ENCODE measurements at places on chromosomes 5 and 9.

DNA sequence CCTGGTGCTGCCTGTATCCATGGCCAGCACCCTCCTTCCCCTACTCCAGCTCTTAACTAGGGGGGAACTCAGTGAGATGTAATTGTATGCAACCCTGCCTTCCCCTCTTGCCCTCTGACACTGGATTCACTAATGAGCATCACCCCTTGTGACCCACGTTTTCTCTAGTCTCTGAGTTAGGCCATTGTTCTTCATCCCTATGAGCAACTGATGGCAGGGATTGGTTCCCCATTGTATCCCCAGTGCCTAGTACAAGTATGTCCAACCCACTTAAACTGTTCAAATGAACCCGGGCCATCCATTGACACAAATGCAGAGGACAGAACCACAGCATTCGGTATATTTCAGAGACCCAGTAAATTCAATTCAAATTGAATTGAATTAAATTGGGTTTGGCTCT lies 77.6 kb upstream of the ASTN2 start:
- DNase-seq, result no peak

DNA sequence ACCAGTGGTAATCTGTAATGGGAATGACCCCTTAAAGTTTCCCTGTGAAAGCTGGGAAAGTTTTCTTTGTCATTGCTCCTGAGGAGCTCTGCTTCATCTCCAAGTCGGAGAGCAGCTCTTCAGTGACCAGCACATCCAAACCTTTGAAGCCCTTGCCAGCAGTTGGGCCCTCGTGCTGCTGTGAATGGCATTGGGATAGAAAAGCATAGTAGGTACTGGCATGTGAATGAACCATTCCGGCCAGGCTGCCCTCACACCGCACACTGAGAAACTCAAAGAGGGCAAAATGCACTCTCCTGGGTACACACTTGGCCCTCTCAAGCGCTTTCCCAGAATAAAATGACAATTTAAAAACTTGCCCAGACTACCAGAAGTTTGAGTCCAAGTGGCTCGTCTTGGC lies 1135.0 kb upstream of the WWC1 start:
- no peak for DNase-seq

GRCh38 chr9:113176803-113177202 lies 26.0 kb downstream of the SLC31A2 start:
- DNase-seq, result no peak

GRCh38 chr5:82356021-82356420 lies 77.9 kb upstream of the RPS23 start:
- DNase-seq, result no peak

DNA sequence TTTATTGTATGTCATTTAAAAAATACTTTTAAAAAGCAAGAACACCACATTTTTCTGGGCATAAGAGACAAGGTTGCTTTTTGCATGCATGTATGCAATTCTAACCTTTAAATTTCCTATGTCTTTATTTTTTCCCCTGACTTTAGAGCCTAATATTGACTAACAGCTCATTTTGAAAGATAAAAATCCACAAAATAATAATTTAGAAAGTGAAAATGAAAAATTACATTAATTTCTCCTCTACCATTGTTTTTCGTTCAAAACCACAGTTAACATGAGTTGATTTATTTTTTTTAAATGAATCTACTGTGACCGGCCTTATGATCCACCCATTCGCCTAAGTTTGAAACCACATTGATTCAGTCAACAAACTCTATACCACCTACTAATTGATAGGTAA lies 137.5 kb upstream of the CDKN2B start:
- DNase-seq, result no peak

GRCh38 chr5:158155067-158155466 lies 296.1 kb upstream of the CLINT1 start:
- DNase-seq, result no peak

DNA sequence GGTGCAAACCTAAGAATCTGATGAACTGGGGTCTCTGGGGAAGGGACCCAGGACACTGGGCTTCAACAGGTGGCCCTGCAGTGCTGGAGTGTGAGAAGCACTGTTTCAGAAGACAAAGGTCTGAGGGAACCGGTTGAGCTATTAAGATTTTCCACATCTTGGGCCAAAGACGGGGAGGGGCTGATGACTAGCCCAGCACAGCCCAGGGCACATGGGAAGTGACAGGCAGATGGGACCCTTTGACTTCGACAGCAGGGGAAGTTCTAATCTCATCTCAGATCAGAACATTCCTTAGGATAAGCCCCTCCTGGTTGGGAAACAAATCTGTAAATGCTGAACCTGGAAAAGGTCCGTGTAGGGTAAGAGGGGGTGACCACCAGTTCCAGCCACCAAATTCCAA lies 67.4 kb downstream of the RAPGEF1 start:
- DNase-seq, result no peak

- DNase-seq, result no peak
Measured at GRCh38 chr5:1672396-1672795, 127.2 kb downstream of the MRPL36 start.

DNA sequence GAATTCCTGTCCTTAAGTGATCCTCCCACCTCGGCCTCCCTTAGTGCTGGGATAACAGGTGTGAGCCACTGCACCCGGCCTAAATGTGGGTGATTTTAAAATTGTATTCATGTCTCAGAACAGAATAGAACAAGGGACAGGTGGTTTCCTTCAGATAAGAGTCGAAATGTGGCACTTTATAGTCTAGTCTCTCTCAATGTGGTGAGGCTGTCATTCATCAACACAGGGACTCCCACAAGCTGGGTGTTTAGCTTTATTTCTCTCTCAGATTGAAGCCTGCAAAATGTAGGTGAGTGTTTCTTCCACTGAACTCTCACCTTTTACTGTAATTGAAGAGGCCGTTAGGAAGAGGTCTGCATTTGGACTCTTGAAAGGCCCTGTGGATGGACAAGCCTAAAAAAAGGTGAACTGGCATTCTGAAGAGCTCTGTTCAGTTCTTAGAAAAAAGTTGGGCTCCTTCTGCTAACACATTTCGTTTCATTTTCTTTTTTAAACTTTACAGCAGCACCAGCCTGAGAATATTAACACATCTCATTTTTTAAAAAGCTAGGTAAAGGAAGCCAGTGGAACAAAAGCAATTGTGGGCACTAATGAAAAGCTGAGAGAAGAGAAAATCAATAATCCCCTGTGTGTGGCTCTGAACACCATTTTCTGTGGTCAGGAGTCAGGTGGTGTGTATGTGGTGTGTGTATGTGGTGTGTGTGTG lies 126.2 kb upstream of the SLC28A3 start:
- DNase-seq, result no peak

DNA sequence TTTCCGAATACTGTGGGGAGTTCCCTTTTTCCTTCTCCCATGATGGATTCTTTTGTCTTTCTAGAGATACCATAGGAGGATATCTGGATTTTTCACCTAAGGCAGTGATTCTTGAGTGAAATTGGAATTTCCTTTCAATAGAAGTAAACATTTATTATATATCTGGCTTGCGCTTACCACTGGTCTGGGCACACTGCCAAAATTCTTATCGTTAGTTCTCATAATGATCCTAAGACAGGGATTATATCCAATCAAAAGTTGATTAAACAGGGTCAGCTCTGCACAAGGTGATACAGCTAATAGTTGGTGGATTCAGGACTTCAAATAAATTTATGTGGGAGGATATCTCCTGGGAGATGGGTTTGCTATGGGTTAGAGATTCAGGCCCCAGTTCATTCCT lies 9.6 kb downstream of the TLE4 start:
- DNase-seq, result no peak

DNA sequence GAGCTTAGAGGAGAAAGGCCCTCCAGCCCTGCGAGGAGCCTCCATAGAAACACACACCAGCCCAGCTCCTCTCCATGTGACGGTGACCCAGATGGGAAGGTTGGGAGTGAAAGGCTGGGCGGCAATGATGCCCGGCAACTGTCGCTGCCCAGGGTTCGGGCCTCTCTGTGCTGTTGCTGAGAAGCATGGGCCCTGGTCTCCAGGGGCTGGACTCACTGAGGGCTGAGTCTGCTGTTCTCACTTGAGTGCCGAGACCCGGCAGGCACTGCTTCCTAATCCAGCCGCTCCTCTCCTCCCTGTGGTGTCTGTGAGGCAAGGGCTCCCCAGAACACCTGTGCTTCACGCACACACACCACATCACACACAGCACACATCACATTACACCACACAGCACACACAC lies 493.6 kb downstream of the GADD45G start:
- no peak for DNase-seq

- no peak for DNase-seq
Measured at GRCh38 chr9:126609191-126609590, 4.5 kb upstream of the LMX1B start.

- DNase-seq, result peak; percentile 33
Measured at GRCh38 chr5:35651002-35651756, 33.5 kb downstream of the SPEF2 start.

- no peak for DNase-seq
Measured at GRCh38 chr9:94692601-94693000, 33.9 kb upstream of the AOPEP start.

DNA sequence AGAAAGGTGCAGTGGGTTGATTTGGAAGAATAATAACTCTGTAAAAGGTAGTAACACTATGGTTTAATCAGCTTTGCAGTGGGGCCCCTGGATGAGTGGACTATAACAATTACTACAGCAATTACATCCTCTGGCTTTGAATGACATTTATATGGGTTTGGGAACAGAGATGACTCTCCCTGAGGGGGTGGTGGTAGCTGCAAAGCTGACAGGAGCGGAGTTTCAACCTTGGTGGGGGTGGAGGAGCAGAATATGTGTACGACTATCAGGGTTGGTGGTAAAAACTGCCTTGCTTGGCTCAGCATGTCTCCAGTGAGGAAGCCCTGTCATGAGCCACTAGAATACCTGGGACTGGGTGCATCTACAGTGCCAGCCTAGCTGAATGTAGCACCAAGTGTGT lies 28.3 kb upstream of the NR3C1 start:
- DNase-seq, result no peak

GRCh38 chr5:130975299-130975698 lies 189.8 kb downstream of the HINT1 start:
- no peak for DNase-seq

- no peak for DNase-seq
Measured at GRCh38 chr9:129665814-129666520, 520 bp downstream of the PRRX2 start.

GRCh38 chr5:72265032-72265877 lies 54.8 kb downstream of the MRPS27 start:
- no peak for DNase-seq

- DNase-seq, result no peak
Measured at GRCh38 chr5:106827061-106827460, 843.7 kb downstream of the EFNA5 start.

GRCh38 chr9:96061293-96061987 lies 185.9 kb downstream of the ERCC6L2 start:
- DNase-seq, result peak; percentile 14

- no peak for DNase-seq
Measured at GRCh38 chr9:93127395-93127911, 6.6 kb downstream of the NINJ1 start.

DNA sequence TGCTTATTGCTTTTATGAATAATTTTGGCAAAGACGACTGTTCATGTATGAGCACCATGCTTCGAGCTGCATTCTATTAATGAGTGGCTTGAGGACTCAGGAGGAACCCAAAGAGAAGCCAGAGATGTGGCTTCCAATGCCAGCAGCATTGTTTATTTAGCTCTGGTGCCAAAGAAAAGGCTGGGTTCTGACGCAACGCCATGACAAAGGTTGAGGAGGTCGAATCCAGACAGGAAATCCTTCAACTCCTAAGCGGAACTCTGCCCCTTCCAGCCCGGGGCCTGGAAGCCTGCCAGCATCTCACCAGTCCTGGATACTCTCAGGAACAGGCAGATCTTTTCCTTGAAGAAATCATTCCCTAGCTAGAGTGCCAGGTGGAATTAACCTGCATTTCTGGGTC lies 104.4 kb downstream of the ARHGAP26 start:
- DNase-seq, result no peak

GRCh38 chr5:156239800-156240199 lies 87.2 kb upstream of the SGCD start:
- DNase-seq, result no peak

DNA sequence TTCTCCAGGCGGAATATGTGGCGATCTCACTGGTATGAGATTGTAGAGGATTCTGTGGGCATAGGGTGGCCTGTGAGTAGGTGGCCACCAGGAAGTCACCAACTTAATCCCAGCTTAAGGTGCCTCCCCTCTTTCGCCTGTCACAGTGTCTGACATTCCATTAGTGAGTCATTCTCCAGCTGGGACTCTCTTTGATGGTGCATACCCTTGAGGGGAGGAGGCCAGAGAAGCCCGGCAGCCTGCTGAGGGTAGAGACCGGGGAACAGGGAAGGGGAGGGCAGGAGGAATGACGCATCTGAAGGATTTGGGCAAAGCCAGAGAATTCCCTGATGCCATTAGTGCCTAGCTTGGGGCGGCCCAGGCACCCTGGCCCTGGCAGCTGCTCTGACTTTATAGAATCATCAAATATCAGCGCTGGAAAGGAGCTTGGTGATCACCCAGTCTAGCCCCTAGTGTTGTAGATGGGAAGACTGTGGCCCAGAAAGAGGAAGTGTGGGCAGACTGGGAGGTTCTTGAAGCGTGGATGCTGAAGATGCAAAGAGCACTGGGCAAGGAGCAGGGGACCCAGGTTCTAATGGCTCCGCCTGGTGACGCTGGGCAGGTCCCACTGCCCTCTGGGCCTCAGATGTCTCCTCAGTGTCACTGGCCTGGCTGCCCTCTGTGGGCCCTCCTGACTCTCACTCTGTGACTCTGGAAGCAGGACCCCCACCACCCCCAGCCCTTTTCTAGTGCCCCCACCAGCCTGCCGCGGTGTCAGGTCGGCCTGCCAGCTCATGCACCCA lies 41.4 kb downstream of the DAB2IP start:
- no peak for DNase-seq

GRCh38 chr5:145471026-145471425 lies 364.1 kb downstream of the PRELID2 start:
- DNase-seq, result no peak

DNA sequence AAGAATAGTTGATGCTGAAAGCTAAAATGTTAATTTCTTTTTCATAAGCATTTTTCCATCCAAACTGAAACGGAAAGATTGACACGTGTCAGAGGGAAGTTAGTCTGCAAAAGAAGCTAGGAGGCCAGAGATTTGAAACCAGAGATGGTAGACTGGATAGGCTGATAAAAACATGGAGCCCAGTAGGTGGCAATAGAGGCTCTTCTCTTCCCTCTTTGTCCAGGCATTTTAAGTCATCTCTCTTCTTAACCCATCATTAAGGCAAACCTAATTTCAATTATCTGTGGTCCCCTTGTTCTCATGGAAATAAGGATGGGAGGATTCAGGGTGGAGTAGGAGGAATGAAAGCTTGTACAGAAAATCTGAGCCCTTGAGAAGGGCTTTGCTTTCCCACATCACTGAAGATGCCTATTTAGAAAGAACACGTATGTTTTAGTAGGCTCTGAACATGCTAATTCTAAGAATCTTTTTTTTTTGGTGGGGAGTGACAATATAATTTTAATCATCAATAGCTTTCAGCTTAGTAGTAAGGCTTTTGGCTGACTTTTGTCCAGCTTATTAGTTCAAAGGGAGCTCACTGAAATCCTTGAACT lies 66.6 kb downstream of the ZNF474 start:
- DNase-seq, result no peak

Measured in stimulated activated CD4-positive, alpha-beta T cell treated with anti-CD3 and anti-CD28 coated beads, TNF-alpha, amount 100 ng/mL, for 1 hour (primary cell).